NCI-H1930 (cell line): ENCODE measurements at places on chromosomes 4 and X.

- no peak for DNase-seq
Observed at GRCh38 chr4:111066887-111067286, 444.0 kb upstream of the PITX2 start.

- no peak for DNase-seq
Observed at GRCh38 chrX:75067931-75068330, 88.2 kb downstream of the ABCB7 start.

- DNase-seq, result no peak
Observed at GRCh38 chrX:132833373-132833772, 125.1 kb downstream of the HS6ST2 start.

DNA sequence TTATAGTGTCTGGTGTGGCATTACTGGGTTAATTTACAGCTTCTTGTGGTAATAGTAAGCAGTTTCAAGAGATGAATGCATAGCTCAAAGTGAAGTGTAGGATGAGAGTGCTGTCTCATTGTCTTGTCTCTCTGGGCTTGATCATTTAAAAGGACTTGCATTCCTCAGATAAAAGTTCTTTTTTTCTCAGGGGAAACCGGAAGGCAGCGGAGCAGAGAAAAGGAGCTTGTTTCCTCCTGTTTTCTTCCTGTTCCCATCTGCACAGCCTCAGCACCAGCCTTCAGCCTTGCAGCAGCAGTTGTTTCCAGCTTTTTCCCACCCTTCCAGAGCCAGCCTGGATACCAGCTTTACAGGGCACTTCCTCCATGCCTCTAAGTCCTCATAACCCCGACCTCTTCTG lies 61.4 kb upstream of the LGI2 start:
- no peak for DNase-seq

DNA sequence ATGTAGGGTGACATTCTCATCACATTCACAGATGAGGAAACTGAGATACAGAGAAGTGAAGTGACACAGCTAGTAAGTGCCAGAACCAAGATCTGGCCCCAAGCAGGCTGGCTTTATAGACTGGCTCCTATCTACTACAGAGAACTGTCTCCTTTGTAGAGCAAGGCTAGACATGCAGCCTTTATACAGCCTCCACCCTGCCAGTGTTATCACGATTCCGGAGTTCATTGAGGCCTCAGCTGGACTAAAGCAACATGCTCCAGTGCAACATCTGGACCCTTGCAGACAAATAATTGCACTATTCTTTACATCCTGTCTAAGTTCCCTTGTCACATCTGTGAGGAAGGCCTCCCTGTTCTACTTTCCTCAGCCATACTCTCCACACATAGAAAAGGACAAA lies 58.0 kb upstream of the XIAP start:
- no peak for DNase-seq
